ENCODE measurements at places on chromosomes 4 and X. TPM values are rescaled to one million over a fixed set of nuclear protein-coding genes. Genes with fewer than 3 reads are reported as not detected.

CPZ gene
- 26.3 TPM for total RNA-seq

CSAG2 gene
- total RNA-seq = not detected

CT45A3 gene
- total RNA-seq = not detected

PDCL2 gene
- total RNA-seq = not detected

CLNK gene
- total RNA-seq = not detected

SOX3 gene
- not detected for total RNA-seq

ETDC gene
- total RNA-seq = not detected

ANXA10 gene
- not detected for total RNA-seq

BRCC3 gene
- total RNA-seq = 11.5 TPM

CLGN gene
- not detected for total RNA-seq

NDNF gene
- 4.9 TPM for total RNA-seq

ENPEP gene
- 5.2 TPM for total RNA-seq

OTC gene
- 2.7 TPM for total RNA-seq

SPANXB1 gene
- not detected for total RNA-seq

MFSD8 gene
- total RNA-seq = 38.8 TPM

HNRNPDL gene
- 189 TPM for total RNA-seq

LIMCH1 gene
- total RNA-seq = 17.9 TPM

CHIC1 gene
- 9.1 TPM for total RNA-seq

FGF16 gene
- not detected for total RNA-seq

SPANXA1 gene
- not detected for total RNA-seq

UGT2B15 gene
- total RNA-seq = not detected

WDR17 gene
- total RNA-seq = 2.0 TPM

CT45A7 gene
- total RNA-seq = not detected

PHKA1 gene
- total RNA-seq = 5.2 TPM

TMSB4X gene
- total RNA-seq = 3,119 TPM

RAB41 gene
- not detected for total RNA-seq

AREG gene
- total RNA-seq = 16.9 TPM

XK gene
- total RNA-seq = 2.0 TPM

MAD2L1 gene
- total RNA-seq = 2.0 TPM

LRRC66 gene
- 1.2 TPM for total RNA-seq

SPACA5 gene
- not detected for total RNA-seq

LRIT3 gene
- not detected for total RNA-seq

SSX3 gene
- not detected for total RNA-seq

LNX1 gene
- total RNA-seq = 11.8 TPM

DACH2 gene
- total RNA-seq = not detected

FDCSP gene
- not detected for total RNA-seq

CNGA1 gene
- 2.0 TPM for total RNA-seq

CNKSR2 gene
- 4.2 TPM for total RNA-seq

H2BW2 gene
- total RNA-seq = not detected

DKC1 gene
- total RNA-seq = 22.8 TPM
